GM23248 (cell line): ENCODE measurements at places on chromosomes 6 and 20. TPM values are rescaled to one million over a fixed set of nuclear protein-coding genes. Genes with fewer than 3 reads are reported as not detected.

Gene LTB
- total RNA-seq: not detected in 2 replicates

DNA sequence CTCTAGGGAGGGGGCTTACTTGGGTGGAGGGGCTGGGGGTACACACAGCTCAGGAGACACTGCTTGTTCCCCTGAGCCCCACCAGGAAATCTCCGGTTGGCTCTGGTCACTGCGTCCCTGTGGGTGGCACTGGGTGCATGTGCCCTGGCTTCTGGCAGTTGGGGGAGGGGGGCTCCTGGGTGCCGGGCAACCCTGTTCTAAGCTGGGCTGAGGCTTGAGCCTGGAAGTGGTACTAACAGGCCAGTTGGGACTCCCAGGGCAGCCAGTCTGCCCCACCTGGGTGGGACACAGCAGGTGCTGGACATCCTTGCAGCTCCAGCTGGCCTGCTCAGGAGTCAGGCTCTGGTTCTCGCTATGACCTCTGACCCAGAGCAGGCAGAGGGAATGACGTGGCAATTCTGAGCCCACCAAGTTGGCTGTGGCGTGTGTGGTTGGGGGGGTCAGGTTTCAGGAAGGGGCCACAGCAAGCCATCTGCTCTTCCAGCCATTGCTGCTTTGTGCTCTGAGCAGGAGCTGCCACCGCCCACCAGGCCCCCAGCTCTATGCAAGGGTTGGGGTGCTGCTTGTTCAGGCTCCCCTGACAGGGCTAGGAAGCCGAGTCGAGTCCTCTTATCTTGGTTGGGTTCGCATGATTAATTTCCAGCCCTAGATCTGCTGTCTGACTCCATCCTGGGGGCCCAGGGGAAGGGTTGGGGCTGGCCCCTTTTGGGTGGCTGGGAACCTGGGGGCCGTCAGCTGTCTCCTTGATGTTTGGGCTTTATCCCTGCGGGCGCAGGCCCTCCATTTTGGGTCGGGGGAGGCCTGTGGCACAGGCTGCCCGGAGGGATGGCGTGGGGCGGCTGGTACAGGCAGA is 590 bp downstream of the C20orf204 start:
- H3K4me1 ChIP-seq: no peaks in the 10 kb centered on the region
- H3K27ac ChIP-seq: no peak overlapping the region
- DNase-seq: no peak
- H3K36me3 ChIP-seq: no peaks in the 10 kb centered on the region

Gene EFCAB8
- total RNA-seq: 0.13 TPM in 1 of 2 replicates, not detected in the other

Gene SNAI1
- 2.4 and 7.6 TPM in 2 replicates for total RNA-seq

DNA sequence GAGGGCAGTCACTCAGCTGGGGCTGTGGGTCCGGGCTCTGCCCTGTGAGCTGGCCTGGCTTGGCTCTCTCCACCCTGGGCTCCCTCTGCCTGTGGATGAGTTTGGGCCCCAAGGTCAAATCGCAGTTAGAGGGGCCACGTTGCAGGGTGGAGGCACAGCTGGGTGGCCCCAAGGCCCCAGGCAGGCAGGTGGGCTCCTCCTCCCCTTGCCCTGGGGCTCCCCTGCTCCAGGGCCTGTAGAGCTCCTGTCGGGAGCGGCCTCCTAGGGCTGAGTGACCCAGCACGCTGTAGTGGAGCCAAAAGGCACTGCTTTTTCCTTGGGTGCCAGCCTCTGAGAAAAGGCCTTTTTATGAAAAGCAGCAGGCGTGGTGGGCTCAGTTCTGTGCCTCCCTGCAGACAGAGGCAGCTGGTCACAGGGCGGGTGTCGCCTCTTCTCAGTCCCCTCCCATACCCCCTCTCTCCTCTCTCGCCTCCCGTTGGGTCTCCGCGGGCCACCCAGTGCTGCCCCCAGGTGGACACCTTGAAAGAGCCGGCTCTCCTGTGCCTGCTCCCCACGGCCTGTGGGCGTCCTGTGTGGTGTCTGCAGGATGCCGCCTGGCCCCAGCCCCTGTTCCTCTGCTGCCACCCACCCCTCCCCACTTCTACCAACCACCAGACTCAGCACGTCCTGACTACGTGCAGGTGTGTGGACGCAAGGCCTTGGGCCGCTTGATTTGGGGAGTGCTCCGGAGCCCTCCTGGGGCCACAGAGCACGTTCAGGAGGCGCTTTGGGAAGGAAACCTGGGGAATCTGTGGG is 13.2 kb downstream of the SS18L1 start:
- H3K27me3 ChIP-seq: no peaks in the 10 kb centered on the region

Gene LRRN4
- not detected in 2 replicates for total RNA-seq

DNA sequence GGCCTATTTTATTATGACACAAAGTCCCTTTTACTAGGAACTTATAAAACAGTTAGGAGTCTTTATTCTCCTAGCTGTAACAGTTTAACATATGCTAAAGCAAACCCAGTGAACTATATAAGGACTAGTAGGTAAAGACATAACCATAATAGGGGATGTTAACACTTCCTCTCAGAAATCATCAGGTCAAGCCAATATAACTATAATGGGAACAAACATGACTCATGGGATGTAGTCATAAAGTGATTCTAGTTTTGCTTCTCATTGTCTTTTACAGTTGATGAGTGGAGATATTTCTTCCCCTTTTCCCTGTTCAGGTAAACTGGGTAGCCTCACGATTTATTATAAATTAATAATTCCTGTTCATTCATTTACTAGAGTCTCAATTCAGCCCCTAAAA is 9.7 kb downstream of the PTCHD4 start:
- no peak overlapping the region for H3K4me3 ChIP-seq
- DNase-seq: peak; percentile 48
- no peak overlapping the region for H3K27ac ChIP-seq
- H3K4me1 ChIP-seq: peaks cover 10% of the 10 kb centered on the region

DNA sequence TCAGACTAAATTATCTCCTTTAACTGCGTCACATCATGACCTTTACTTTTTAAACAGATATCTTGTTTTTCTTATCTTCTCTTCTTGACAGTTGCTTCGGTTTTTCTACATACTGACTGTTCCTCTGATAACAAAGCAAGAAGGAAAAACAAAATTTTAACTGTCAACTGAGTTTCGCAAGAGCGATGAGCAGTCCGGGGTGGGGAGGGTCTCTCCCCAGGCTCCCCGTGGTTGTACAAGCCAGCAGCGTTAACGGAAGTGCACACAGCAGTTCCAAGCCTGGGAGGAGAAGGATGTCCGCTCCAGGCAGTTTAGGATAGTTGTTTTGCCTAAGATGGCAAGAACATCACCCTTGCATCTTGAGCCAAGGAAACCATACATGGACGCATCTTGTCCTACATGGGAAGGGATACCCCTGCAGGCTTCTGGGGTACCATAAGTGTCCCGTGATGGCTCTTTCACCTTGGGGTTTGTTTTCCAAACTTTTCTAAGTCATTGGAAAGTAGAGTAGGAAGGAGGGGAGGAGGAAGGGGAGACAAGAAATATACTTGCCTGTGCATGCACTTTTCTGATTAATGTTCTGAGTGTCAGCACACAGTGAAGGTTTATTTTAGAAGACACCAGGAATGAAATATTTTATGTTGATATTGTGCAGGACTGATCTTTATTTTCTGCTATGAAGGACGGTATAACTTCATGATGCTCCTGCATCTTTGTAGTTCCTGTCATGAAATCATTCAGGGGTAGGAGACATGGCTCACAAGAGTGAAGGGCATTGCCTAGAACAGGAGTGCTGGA is 20.8 kb downstream of the SLC24A3 start:
- no peak for DNase-seq
- no peak overlapping the region for H3K4me3 ChIP-seq
- no peaks in the 10 kb centered on the region for H3K27me3 ChIP-seq
- H3K4me1 ChIP-seq: no peaks in the 10 kb centered on the region
- no peaks in the 10 kb centered on the region for H3K36me3 ChIP-seq

DNA sequence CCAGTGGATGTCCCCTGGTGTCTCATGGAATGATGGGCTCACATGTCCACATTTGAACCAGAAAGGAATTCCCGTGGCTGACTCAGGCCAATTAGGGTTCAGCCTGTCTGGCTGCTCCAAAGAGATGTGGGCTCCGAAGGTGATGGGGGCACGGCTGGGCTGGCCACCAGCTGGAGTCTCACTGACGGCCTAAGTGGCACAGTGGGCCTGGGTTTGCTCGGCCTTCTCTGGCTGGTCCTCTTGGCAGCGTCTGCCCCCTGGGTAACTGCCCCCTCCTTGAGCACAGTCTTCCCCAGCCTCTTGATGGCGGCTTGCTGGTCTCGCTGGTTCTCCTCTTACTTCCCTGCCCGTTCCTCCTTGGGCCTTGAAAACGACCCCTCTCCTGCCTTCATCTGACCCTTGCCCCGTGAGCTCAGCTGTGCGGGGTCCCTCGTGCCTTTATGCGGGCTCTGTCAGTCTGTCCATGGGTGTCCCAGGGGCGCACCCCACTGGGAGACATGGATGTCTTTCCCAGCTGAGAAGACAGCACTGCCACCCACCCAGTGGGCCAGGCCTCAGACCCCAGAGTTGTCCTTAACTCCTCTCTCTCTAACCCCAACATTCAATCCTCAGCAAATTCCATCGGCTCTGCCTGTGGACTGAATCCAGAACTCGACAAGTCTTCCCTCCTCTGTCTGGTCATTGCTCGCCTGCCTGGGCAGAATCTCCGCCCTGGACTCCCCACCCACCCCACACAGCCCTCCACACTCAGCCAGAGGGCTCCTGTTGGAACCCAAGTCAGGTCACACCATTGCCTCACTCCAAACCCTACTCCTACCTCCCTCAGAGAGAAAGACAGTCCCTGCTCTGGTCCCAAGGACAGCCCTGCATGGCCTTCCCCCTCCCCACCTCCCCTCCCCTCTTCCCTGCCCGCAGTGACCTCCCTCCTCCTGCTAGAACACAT is 78.7 kb downstream of the CEBPB start:
- H3K27me3 ChIP-seq: no peaks in the 10 kb centered on the region
- H3K36me3 ChIP-seq: no peaks in the 10 kb centered on the region
- no peak overlapping the region for H3K27ac ChIP-seq
- DNase-seq: peak; percentile 28
- no peak overlapping the region for H3K4me3 ChIP-seq
- peaks cover 14% of the 10 kb centered on the region for H3K4me1 ChIP-seq

Gene GSTA2
- total RNA-seq: 0.11 TPM in 1 of 2 replicates, not detected in the other

Gene NMBR
- not detected in 2 replicates for total RNA-seq

Gene SPDEF
- total RNA-seq: not detected in 2 replicates

Gene COL21A1
- total RNA-seq: 0.11 TPM in 1 of 2 replicates, not detected in the other
